Stimulated activated CD8-positive, alpha-beta memory T cell treated with anti-CD3 and anti-CD28 coated beads, Interleukin-7, amount 100 ng/mL, for 1 hour (primary cell): ENCODE measurements at places on chromosomes 7 and 10.

- no peak for DNase-seq
These were observed 12.7 kb downstream of the ZNF438 start for GRCh38 chr10:31018962-31019361.

DNA sequence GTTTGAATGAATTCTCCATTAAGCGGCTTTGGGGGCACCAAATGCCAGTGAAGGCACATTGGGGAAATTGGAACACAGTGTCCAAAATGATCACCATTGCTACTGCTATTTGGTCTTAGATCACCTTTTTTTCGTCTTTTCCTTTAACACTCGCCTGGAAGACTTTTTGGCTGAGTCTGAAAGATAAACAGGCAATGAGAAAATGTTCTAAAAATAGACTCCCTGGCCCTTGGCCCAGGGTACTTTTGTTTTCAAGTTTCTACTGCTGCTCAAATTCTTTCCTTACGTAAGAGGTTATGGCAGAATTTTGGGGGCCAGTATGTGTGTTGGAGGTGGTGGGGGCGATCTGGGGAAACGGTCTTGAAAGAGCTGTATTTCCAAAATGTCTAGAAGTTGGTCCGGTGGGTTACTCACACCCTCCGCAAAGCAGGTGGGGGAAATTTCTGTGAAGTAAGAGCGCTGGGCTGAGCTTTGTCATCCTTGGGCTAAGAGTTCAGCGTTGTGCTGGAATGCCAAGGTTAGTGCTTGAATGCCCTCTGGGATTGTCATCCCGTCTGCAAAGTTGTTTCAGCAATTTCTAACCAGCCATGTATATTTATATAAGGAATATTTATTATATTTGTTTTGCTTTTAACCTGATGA lies 1.3 kb upstream of the ITPRIP start:
- DNase-seq, result no peak

GRCh38 chr7:138233189-138233588 lies 156.9 kb downstream of the AKR1D1 start:
- no peak for DNase-seq

DNA sequence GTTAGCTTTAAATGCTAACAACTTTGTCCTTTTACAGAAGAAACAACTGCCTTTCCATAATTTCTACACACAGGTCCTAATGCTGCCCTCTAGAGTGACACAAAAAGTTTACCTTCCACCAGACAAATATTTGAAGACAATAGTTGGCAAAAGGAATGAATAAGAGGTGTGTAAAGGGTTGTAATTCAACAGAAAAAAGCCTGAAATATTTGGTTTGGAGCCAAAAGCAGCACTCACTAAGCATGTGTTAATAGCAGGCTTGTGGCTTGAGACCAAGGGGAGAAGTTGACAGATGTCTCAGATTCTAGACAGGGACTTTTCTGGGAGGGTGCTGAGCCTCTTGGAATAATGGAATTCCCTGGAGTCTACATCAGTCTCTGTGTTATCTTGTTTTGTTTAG lies 156.2 kb upstream of the GALNT17 start:
- no peak for DNase-seq

- DNase-seq, result no peak
These were observed 203.7 kb downstream of the CYP26A1 start for GRCh38 chr10:93277360-93277759.

- no peak for DNase-seq
These were observed 260.7 kb downstream of the BMPER start for GRCh38 chr7:34165927-34166550.

DNA sequence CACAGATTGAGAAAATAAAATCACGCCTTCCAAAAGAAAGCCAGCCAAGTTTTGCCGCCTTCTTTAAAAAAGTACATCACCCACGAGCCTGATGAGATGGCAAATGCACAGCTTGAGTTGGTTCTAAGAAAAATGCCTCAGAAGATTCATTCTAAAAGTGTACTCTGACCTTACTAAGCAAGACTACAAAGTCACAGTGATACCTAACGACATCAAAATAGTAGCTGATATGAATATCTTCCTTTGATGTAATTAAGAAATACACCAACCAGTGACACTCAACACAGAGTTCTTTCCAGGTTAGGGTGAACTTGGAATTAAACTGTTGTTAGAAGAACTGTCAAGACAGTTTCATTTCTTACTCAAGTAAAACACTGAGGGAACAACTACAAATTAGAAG lies 78.0 kb upstream of the AMPH start:
- DNase-seq, result no peak

GRCh38 chr7:107165341-107165740 lies 3.5 kb upstream of the HBP1 start:
- no peak for DNase-seq

GRCh38 chr10:81179324-81179723 lies 641.6 kb downstream of the SH2D4B start:
- DNase-seq, result no peak

DNA sequence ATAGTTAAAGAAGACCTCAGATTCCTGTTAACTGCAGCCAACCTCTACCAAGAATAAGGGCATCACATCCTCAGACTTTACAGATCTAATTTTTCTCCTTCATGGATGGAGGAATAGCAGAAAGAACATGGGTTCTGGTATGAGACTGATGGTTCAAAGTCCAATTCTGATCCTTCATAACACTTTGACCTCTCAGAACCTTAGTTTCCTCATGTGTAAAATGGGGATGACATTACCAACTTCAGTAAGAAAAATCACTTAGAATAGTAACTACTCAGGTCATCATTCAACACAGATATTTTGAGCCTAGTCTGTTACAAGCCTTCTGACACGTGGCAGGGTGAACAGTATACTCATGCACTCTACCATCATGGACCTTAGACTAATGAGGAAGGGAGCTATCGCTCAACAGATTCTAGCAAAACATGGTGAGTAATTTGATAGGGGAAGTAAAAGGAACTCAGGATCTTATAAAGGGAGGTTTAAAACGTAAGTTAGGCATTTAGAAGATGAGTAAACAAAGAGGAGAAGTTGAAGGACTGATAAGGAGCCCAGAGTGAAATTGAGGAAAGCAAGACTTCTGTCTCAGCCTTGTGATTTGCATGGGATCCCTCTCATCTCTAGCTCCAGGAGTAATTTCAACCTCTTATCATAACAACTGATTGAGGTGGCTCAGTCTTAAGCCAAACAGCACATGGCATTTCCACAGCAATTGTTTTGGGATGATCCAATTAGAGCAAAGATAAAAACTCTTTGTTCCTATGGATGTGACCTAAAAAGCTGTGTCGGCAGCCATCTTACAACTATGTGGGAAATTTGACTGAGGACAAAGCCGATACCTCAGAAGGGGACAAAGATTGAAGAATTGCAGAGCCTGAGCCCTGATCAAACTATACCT lies 69.2 kb upstream of the TCF7L2 start:
- no peak for DNase-seq

DNA sequence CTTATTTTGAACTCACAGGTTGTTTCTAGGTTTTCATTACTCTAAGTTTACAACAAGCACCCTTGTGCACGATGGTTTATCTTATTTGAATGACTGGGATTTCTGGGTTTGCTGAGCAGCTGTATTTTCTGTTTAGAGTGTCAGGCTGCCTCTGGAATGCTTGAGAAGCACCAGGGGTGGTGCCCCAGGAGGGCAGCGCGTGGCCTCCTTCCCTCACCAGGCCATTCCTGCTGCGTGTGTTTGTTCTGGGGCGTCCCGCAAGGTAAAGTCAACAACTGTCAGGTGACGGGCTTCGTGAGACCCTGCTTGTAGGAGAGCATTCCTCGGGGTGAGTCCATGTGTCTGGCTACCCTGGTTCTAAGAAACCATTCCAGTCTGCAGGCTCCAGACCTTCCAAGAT lies 54.9 kb downstream of the FAM171A1 start:
- no peak for DNase-seq

DNA sequence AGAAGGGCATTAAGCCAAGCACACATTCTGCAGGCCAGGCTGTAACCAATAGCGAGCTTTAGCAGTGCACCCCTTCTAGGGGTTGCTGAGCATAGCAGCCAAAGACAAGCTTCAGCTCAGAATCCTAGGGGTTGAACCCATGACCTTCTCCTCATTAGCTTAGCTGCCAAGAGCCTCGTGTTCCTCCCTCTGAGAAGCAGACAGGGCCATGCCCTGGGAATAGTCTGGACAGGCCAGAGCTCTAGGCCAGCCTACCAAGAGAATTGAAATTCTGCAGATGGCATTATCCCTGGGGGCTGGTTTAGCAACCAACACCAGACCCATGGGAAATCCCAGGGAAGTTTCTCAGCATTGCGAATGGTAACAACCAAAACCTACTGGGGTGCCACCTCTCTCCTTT lies 77.2 kb downstream of the PLXNA4 start:
- no peak for DNase-seq

DNA sequence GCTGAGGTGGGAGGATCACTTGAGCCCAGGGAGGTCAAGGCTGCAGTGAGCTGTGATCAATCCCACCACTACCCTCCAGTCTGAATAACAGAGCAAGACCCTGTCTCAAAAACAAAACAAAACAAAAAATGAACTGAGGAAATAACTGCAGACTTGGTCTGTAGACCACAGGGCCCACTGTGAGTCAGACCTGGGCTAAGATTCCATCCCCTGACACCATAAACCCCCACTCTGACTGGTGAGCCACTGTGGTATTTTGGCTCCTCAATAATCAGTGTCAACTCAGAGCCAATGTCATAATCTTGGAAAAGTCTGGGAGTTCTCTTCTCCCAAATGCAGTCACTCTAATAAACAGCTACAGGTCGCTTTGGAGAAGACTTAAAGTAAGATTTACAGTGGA lies 24.0 kb upstream of the ERCC6 start:
- DNase-seq, result no peak

DNA sequence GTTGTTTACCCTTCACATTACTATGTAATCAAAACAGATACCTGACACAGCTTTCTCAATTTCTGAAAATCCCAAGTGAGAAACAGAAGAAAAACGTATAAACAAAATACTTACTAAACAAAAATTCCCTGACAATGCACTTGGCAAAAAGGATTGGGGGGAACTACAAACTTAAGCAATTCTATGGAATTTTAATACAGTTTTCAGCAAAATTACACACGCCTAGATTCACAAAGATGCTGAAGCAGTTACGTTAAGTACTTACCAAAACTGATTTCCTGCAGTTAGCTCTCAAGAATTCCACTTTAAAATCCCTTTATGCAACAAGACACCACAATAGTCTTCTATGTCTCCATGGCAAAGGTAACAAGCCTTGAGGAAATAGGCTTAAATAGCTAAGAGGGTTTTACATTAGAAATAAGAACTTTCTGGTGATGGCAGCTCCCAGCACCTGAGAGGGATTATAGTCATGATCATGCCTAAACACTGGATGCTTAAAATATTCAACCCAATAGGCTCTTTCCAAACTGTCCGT lies 10.8 kb downstream of the TOMM7 start:
- DNase-seq, result no peak

- no peak for DNase-seq
These were observed 37.8 kb upstream of the GARS1 start for GRCh38 chr7:30556840-30557239.

- DNase-seq, result no peak
These were observed 551.7 kb downstream of the GRM8 start for GRCh38 chr7:126700807-126701604.

GRCh38 chr10:14660831-14661230 lies 113.9 kb downstream of the FAM107B start:
- DNase-seq, result no peak

DNA sequence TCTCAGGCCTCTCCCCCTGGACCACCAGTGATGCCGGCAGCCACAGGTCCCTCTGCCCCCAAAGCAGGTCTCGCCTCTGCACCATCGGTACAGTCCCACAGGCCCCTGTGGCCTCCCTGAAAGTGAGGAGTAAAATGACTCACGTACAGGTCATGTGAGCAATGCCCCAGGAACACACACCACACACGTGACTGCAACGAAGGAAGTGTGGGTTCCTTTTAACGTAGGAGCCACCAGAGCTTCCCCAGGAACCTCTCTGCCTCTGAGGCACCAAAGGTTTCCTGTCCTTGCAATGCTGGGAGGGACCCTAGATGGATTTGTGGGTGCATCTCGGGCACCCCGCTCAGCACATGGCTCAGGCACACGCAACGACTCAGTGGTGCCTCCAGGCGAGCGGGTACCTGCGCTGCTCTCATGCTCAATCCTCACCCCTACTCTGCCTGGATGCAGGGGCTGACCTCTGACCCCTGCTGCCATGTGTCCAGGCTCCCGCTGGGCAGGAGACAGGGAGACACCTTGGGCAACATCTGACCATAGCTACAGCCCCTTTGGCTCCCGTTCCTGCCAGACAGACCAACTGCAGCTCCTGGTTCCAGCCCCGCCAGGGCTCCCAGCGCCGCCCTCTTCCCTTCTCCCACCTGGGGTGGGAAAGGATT lies 120.7 kb downstream of the PRKAG2 start:
- DNase-seq, result peak; percentile 18

DNA sequence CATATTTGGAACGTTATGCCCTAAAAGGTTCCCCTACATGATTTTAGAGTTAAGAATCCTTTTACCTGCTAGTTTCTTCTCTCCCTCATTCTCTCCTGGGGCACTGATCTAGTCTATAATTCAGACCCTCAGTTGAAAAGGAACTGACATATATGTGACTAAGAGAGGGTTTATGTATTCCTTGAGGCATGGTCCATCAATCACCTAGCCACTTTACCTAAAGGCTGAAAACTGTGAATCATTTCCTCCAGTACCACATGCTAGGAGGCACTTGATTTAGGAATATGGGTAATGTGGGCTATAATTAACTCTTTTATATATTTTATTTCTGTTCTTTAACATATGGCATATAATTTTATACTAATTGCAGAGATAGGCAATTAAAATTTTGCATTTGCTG lies 303.5 kb downstream of the BBS9 start:
- DNase-seq, result no peak

DNA sequence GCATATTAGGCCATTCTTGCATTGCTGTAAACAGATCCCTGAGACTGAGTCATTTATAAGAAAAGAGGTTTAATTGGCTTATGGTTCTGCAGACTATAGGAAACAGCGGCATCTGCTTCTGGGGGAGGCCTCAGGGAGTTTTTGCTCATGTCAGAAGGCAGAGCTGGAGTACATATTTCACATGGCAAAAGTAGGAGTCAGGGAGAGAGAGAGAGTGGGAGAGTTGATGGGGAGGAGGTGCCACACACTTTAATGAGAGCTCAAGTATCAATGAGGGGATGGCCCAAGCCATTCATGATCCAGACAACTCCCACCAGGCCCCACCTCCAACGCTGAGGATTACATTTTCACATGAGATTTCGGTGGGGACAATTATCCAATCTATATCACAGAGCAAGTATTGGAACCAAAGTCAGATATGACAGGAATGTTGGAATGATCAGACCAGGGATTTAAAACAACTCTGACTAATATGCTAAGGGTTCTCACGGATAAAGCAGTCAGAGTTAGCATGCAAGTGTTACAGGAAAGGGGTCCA lies 795.3 kb upstream of the CELF2 start:
- DNase-seq, result no peak

DNA sequence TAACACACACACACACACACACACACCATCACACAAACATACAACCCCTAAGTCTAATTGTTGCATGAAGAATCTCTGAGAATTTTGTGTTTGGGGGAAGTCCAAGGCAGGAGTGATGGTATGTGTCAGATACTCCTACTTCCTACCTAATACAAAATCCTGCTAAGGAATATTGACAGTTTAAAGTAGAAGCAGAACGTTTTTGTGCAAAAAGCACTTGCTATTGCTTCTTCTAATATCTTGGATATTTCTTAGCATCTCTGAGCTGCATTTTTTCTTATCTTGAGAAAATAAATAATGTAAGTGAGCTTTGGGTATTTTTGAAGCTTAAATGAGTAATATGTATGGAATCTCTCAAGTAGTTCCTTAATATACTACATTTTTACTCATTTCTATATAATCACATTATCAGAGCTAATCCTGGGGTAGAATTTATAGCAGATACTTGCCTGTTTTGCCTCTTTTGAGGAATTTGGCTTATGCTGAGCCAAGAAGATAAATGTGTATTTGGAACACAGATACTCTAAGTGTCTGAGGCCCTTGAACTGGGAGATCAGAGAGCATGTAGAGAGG lies 212.3 kb downstream of the DKK1 start:
- DNase-seq, result no peak
